ENCODE measurements at places on chromosomes 4 and X. TPM values are rescaled to one million over a fixed set of nuclear protein-coding genes. Genes with fewer than 3 reads are reported as not detected.

The UGT2B15 gene
- 0.14 TPM for total RNA-seq

The ARX gene
- 0.58 TPM for total RNA-seq

The PITX2 gene
- total RNA-seq, result 0.46 TPM

The ADAM29 gene
- total RNA-seq, result not detected

The UGT2A3 gene
- total RNA-seq, result 0.05 TPM

The CSAG3 gene
- total RNA-seq, result not detected

The TMEM271 gene
- total RNA-seq, result not detected

The CDKL2 gene
- total RNA-seq, result 0.91 TPM

The FMR1NB gene
- not detected for total RNA-seq

The ARHGAP36 gene
- not detected for total RNA-seq

The PLXNB3 gene
- total RNA-seq, result 4.1 TPM

The FAM199X gene
- 15.3 TPM for total RNA-seq

The SRP72 gene
- total RNA-seq, result 50.3 TPM

The CXorf65 gene
- not detected for total RNA-seq

The SPATA4 gene
- 0.14 TPM for total RNA-seq

The SPINK2 gene
- total RNA-seq, result not detected

The IL21 gene
- total RNA-seq, result not detected

The CLDN24 gene
- total RNA-seq, result not detected

The FGFBP1 gene
- 2.5 TPM for total RNA-seq

The SLC7A11 gene
- total RNA-seq, result 17.6 TPM

The STK32B gene
- 15.9 TPM for total RNA-seq

The ADGRG4 gene
- not detected for total RNA-seq

The CT45A9 gene
- total RNA-seq, result not detected

The CLDN22 gene
- not detected for total RNA-seq

The ALPK1 gene
- 1.9 TPM for total RNA-seq

The PABPC5 gene
- not detected for total RNA-seq

The ZIC3 gene
- total RNA-seq, result not detected

The GCNA gene
- 1.8 TPM for total RNA-seq

The DDIT4L gene
- 0.24 TPM for total RNA-seq

The CTAG1A gene
- total RNA-seq, result not detected

The STPG2 gene
- total RNA-seq, result not detected

The YY2 gene
- total RNA-seq, result 2.1 TPM

The ZFYVE28 gene
- total RNA-seq, result 2.3 TPM

The MYOZ2 gene
- not detected for total RNA-seq

The TRO gene
- 0.87 TPM for total RNA-seq

The DRD5 gene
- total RNA-seq, result not detected

The HOPX gene
- total RNA-seq, result not detected

The CFP gene
- total RNA-seq, result 0.95 TPM

The F8A1 gene
- total RNA-seq, result 88.9 TPM

The FGF13 gene
- total RNA-seq, result not detected

The CWH43 gene
- total RNA-seq, result not detected

The FDCSP gene
- total RNA-seq, result not detected

The RAB9A gene
- total RNA-seq, result 29.1 TPM

The YTHDC1 gene
- total RNA-seq, result 36.9 TPM

Data from A549 treated with dexamethasone at 1 μM for 4 hours (cell line).